ENCODE measurements at places on chromosomes 6 and 20. TPM values are rescaled to one million over a fixed set of nuclear protein-coding genes. Genes with fewer than 3 reads are reported as not detected.

Gene MAP3K4
- total RNA-seq: 68.4 TPM

Gene PRRT1
- 3.3 TPM for total RNA-seq

Gene FAM184A
- 23.0 TPM for total RNA-seq

Gene TFEB
- 0.48 TPM for total RNA-seq

Gene HNF4A
- 71.1 TPM for total RNA-seq

Gene GID8
- total RNA-seq: 71.6 TPM

Gene MLN
- not detected for total RNA-seq

Gene LBP
- total RNA-seq: not detected

DNA sequence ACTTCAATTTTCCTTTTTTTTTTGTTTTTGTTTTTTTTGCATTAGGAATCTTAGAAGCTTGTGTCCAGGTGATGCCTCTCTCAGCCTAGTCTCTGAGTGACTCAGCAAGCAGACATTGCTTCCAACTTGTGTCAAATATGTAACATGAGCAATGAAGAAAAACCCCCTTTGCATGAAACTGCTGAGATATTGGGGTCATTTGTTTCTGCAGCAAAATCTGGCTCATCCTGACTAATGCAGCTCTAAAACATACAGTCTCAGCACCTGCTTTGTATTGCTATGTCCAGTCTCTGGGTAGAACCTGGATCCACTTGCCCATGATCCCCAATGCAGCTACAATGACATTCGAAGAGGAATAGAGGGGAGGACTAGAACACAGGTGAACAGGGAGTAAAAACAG lies 55.7 kb upstream of the LRFN2 start:
- H3K4me1 ChIP-seq: peaks cover 5% of the 10 kb centered on the region
- peaks cover 26% of the 10 kb centered on the region for H3K27me3 ChIP-seq
- no peak for DNase-seq
- H3K36me3 ChIP-seq: no peaks in the 10 kb centered on the region
- no peak overlapping the region for H3K27ac ChIP-seq

DNA sequence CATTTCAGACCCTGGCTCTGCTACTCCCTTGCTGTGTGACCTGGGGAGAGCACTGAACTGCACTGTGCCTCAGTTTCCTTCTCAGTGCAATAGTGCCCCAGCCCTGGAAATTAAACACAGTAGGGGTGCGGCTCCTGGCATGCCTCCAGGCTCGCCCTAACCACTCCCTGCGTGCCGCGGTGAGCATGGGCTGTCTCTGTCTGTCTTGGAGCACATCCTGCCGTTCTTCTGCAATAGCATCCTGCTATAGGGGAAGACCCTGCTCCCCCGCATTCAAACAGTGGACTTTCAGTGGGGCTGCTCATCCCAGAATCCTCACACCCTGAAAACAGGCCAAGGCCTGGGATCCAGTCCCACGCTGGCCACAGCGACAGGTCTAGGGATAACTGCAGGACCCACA lies 129.5 kb downstream of the FOXC1 start:
- H3K4me1 ChIP-seq: peaks cover 4% of the 10 kb centered on the region
- H3K27ac ChIP-seq: no peak overlapping the region
- DNase-seq: no peak
- H3K4me3 ChIP-seq: no peak overlapping the region

DNA sequence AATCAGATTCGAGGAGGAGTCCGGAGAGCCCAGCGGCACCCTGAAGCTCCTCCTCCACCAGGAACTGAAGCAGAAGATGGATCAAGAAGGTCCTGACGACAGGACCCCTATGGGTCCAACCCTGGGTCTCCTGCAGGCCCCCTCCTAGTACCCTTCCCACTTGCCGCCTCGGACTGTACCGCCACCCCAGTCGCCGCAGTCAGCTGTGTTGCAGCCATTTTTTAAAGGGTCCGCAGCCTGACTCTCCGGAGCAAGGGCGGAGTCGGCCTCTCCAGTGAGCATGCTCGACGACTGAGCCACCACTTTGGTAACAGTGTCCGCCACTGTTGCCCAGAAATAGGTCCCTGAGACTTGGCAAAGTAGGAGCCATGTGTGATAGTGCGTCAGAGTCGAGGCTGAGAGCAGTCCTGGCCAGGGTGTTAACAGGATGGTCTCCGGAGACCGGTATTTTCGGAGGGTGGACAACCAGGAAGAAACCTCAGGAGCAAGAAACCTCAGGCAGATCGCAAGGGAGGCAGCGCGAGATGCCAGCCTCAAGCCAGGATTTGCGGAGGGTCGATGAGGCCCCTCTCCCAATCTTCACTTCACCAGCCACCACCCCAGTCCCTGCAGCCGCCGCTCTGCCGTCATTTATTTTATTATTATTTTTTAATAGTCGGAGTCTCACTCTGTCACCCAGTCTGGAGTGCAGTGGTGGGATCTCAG lies 294.6 kb upstream of the ZNF337 start:
- no peaks in the 10 kb centered on the region for H3K4me1 ChIP-seq
- no peak for DNase-seq
- no peaks in the 10 kb centered on the region for H3K36me3 ChIP-seq
- no peaks in the 10 kb centered on the region for H3K27me3 ChIP-seq
- no peak overlapping the region for H3K4me3 ChIP-seq

GRCh38 chr20:59403261-59403961 lies 103.0 kb downstream of the EDN3 start:
- H3K4me3 ChIP-seq: peak overlapping the region; percentile 59
- H3K36me3 ChIP-seq: no peaks in the 10 kb centered on the region
- H3K27ac ChIP-seq: no peak overlapping the region

DNA sequence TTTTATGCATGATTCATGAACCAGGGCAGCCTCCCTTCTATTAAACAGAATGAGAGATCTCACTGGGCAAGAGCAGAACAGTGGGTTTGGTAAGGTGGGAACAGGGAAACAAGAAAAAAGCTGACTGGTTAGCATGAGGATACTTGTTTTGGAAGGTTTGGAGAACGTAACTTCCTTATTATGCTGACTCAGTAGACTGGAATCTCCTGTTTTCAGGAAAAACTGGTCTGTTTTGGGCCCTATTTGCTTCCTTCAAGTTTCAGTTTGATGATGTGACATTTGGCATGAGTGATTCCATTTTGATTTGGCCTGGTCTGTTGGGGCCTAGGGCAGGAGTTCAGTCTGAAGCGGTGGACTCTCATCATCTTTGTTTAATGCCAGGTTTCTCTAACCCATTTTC lies 172.0 kb downstream of the MYLK4 start:
- peak overlapping the region; percentile 35 for H3K27ac ChIP-seq
- no peak overlapping the region for H3K4me3 ChIP-seq
- DNase-seq: no peak
- H3K36me3 ChIP-seq: no peaks in the 10 kb centered on the region
- H3K27me3 ChIP-seq: peaks cover 3% of the 10 kb centered on the region

DNA sequence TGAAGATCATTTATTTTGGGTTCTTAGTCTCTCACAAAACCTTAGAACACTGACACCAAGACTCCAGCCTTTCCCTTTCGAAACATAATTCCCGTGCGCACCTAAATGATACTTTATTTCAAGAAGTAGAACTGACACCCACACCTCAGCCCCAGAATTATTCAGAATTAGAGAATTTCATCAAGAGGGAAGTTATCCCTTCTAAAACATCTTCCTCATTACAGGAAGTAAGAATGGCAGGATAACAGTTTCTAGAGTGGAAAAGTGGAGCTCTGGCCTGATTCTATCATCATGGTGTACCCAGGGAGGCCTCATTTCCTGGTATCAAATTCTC lies 1.4 kb upstream of the SRXN1 start:
- peak overlapping the region; percentile 70 for H3K4me3 ChIP-seq
- H3K27ac ChIP-seq: no peak overlapping the region
- H3K4me1 ChIP-seq: peaks cover 12% of the 10 kb centered on the region
- peaks cover 6% of the 10 kb centered on the region for H3K36me3 ChIP-seq
- DNase-seq: no peak

- H3K4me1 ChIP-seq: peaks cover 2% of the 10 kb centered on the region
- no peak for DNase-seq
- no peak overlapping the region for H3K27ac ChIP-seq
Measured at GRCh38 chr20:1618954-1619540, 762 bp downstream of the SIRPB1 start.
